ENCODE measurements at places on chromosomes 4 and X.
A peak's percentile ranks its signal among the peaks of the same experiment; 100 is the strongest.

DNA sequence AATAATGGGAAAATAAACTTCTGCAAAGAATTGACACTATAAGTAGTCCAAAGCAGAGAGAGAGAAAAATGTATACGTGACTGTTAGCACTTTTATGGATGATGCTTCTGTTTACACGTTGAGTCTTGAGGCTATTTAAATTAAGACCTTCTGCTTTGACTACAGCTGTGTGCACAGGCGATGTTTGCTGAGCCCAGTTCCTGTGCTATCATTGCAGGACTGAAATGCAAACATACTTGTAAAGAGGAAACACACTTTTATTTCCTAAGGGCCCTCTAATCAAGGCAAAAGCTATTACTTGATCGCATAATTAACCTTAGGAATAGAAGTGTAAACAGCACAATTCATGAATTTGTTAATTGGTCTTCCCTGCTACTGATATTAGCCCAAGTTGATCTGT lies 226.9 kb downstream of the FBXW7 start:
- DNase-seq, result no peak

GRCh38 chr4:65120287-65120686 lies 550.0 kb downstream of the EPHA5 start:
- no peak for DNase-seq

DNA sequence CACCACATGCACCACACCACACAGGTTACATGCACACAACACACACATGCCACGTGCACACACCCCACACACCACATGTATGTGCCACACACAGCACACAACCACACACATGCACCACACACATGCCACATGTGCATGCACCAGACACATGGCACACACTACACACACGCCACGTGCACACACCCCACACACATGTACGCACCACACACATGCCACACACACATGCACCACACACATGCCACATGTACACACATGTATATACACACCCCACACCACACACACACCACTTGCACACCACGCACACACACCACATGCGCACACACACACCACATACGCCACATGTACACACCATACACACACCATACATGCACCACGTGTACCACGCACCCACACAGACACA lies 19.6 kb upstream of the MSANTD1 start:
- DNase-seq, result no peak

DNA sequence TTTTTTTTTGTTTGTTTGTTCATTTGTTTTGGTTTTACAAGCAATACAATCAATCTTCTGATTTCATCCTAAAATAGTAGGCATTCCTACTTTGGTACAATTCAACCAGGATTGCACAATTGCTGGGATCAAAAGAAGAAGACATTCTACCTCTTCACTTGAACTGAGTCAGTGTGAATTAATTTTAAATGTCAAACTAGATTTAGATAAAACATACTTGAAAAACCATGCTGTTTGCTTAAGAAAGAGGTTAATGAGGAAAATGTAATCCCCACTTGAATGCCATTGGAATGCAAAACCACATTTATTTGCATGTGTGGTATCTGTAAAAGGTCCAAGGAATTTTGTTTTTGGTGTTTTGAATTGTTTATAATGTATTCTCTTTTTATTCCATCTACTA lies 40.5 kb downstream of the HAND2 start:
- no peak for DNase-seq

- no peak for DNase-seq
These were observed 837.4 kb upstream of the NDST4 start for GRCh38 chr4:115950806-115951205.

DNA sequence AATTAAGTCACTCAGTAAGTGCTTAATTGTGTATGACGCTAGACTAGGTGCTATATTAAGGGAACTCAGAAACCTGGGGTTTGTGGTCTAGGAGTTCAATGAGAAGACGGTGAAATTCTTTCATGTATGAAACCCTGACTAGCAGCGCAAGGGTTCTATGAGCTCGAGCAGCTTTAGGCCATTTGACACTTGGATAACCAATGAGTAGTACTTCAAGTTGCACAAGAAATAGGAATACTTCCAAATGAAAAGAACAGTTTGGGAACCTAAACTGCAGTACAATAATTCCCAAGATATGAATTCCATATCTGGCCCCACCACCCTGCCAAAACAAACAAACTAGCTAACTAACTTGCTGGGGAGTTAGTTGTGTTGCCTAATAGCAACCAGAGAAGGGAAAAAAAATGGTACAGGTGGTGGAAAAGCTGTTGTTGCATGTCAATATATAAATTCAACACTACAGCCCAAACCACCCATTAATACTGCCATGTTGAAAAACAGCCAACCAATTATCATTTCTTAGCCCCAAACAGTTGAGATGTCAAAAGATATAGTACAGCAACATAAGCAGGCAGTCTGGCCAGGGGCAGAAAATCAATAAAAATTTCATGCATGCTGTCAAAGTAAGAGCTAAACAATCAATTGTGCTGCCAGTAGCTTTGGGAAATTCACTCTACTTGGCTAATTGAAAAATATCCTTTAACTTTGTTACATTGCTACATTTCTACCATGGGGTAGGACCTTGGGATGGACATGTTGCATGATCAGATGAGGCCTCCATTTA lies 54.6 kb upstream of the MCF2 start:
- no peak for DNase-seq

- peak; percentile 86 for DNase-seq
These were observed 25.4 kb downstream of the SEC31A start for GRCh38 chr4:82865592-82865991.

DNA sequence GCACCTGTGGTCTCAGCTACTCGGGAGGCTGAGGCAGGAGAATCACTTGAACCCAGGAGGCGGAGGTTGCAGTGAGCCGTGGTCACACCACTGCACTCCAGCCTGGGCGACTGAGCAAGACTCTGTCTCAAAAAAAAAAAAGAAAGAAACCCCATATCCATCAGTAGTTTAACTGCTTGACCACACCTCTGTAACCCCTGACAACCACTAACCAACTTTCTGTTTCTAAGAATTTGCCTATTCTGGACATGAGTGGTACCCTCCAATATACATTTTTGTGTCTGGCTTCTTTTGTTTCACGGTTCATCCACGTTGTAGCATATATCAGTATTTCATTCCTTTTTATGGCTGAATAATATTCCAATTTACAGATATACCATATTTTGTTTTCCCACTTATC lies 9.1 kb downstream of the PPAT start:
- no peak for DNase-seq

DNA sequence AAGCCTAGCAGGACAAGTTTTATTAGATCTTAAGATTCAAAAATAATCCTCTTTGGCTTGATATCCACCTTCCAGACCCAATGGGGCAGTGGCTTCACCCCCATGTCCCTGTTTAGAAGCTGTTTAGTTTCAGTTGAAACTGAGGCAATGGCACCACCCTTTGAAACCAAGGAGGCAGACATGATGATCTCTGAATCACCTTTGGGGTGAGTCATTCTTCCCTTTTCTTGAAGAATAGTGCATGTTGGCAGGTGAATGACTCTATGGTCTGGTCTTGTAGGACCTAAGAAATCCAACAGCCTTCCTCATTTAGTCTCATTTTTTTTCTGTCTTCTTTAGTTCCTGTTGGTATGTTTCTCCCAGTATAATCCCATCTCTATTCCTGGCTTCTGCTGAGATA lies 29.5 kb upstream of the BMP15 start:
- no peak for DNase-seq

GRCh38 chrX:71111141-71111843 lies at the start of gene IL2RG:
IL2RG (minus strand) TSS chrX:71111577; CDS start chrX:71111539, 38 bp downstream.
- DNase-seq, result no peak

DNA sequence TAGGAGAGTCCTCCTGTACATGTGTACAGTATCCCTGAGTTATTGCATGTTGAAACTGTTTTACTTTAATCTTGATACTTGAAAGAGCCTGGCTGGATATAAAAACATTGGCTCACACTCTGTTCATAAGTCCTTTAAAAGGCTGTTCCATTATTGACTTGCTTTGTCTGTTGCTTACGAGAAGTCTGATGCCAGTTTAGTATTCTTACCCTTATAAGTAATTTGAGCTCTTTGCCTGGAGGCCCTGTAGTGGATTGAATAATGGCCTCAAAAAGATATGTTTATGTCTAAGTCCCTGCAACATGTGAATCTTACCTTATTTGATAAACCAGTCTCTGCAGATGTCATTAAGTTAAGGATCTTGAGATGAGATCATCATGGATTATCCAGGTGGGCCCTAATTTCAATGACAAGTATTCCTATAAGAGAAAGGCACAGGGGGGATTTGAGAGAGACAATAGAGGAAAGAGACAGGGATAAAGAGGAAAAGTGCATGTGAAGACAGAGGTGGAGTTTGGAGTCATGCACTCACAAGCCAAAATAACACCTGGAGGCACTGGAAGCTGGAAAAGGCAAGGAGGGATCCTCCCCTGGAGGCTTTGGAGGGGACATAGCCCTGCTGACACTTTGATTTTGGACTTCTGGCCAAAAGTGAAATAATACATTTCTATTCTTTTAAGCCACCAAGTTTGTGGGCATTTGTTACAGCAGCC lies 98.1 kb downstream of the IRF2 start:
- DNase-seq, result no peak

GRCh38 chr4:26325191-26325590 lies 4.4 kb downstream of the RBPJ start:
- DNase-seq, result peak; percentile 54
